Left ventricle myocardium inferior (tissue), 1 donor: ENCODE measurements at places on chromosomes 1 and 21. TPM values are rescaled to one million over a fixed set of nuclear protein-coding genes. Genes with fewer than 3 reads are reported as not detected.

DNA sequence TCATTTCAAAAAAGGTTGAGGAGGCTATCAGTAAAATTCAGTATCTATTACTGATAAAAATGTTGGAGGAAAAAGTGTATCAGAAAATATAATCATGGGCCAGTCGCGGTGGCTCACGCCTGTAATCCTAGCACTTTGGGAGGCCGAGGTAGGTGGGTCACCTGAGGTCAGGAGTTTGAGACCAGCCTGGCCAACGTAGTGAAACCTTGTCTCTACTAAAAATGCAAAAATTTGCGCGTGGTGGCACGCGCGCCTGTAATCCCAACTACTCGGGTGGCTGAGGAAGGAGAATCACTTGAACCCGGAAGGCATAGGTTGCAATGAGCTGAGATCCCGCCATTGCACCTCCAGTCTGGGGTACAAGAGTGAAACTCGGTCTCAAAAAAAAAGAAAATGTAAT lies 5.3 kb upstream of the ATP1A4 start:
- peaks cover 14% of the 10 kb centered on the region for H3K4me1 ChIP-seq
- H3K36me3 ChIP-seq: peaks cover 14% of the 10 kb centered on the region

- no peak overlapping the region for H3K4me3 ChIP-seq
- DNase-seq: no peak
- H3K27me3 ChIP-seq: no peaks in the 10 kb centered on the region
- H3K36me3 ChIP-seq: no peaks in the 10 kb centered on the region
Observed at GRCh38 chr1:85356130-85356529, 79.7 kb upstream of the BCL10 start.

DNA sequence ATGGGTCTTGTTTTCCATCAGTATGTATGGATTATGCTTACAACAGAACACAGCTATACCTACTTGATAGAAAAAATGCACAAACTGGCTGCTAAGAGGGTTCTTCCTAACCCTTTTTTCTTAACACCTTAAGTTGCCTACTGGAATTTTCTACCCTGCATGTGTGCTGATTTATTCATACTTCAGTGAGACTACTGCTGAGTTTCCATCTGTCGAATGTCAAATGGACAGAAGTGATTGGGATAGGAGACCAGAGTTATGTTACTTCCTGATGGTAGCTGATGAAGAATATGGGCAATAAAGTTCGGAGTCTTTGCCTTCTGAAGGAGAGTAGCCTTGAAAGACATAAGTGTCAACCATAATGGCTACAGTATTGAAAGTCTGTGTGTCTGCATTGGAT lies 6.5 kb upstream of the DNM3 start:
- H3K4me1 ChIP-seq: no peaks in the 10 kb centered on the region
- no peak for DNase-seq
- no peak overlapping the region for H3K27ac ChIP-seq
- H3K27me3 ChIP-seq: no peaks in the 10 kb centered on the region
- H3K4me3 ChIP-seq: no peak overlapping the region

DNA sequence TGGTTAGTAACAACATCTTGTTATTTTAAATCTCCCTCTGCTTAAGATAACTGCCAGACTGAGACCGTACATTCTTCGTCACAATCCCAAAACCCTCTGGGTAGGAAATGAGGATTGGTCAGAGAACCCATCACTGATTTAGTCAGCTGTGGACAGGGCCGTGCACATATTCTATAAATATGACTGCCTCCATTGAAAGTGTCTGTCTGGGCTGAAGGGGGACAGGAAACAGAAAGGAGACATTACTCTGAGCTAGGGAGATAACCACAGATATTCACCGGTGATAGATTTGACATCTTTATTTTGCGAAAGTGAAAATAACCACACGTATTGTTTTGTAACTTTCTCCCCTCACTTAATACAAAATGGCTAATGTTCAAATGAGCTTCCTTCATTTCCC lies 36.9 kb upstream of the ST6GALNAC5 start:
- H3K27me3 ChIP-seq: peaks cover 3% of the 10 kb centered on the region
- H3K27ac ChIP-seq: no peak overlapping the region
- no peaks in the 10 kb centered on the region for H3K36me3 ChIP-seq
- no peaks in the 10 kb centered on the region for H3K4me1 ChIP-seq
- H3K4me3 ChIP-seq: no peak overlapping the region

GRCh38 chr1:211352985-211353515 lies 26.4 kb downstream of the TRAF5 start:
- H3K27me3 ChIP-seq: no peaks in the 10 kb centered on the region
- H3K4me3 ChIP-seq: no peak overlapping the region
- no peaks in the 10 kb centered on the region for H3K4me1 ChIP-seq
- H3K36me3 ChIP-seq: peaks cover 5% of the 10 kb centered on the region

GRCh38 chr1:221602830-221603229 lies 139.1 kb downstream of the DUSP10 start:
- DNase-seq: no peak
- H3K36me3 ChIP-seq: no peaks in the 10 kb centered on the region
- no peaks in the 10 kb centered on the region for H3K27me3 ChIP-seq
- no peaks in the 10 kb centered on the region for H3K4me1 ChIP-seq
- H3K27ac ChIP-seq: no peak overlapping the region

DNA sequence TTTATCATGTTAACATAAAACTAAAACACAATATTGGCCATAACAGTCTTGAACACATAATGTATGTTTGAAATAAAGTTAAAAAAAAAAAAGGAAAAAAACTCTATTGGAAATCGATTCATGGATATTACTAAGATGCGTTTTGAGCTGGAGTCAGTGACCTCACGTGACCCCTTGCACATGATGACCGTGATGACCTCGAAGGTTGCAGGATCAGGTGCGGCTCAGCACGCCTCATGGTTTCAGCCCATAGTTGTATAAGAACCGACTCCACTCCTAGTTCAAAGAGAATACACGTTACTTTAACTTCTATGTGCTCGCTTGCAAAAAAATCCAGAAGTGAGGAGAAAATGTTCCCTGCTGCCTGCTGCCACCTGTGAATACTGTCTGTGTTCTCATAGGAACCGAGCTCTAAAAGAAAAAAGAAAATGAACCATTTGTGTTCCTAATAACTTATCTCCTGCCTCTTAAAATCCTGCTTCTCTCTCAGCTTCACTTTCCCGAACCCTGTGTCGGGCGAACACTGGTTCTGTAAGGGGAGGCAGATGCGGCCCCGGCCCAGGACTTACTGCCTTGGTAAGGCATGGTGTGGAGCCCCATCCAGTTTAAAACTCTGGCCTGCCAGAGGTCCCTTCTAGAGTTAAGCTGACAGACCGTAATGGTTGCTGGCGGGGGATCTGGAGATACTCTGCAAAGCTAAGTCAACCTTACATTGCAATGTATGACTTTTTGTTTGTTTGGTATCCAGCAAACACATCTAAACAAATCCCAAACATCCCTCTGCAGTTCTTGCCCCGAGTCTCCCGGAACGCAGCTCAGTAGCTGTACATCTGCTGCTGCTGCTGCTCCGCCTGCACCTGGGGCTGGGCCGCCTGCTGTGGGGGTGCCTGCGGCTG lies 33.8 kb upstream of the RIPK4 start:
- peaks cover 6% of the 10 kb centered on the region for H3K4me1 ChIP-seq
- no peaks in the 10 kb centered on the region for H3K27me3 ChIP-seq
- H3K4me3 ChIP-seq: no peak overlapping the region

DNA sequence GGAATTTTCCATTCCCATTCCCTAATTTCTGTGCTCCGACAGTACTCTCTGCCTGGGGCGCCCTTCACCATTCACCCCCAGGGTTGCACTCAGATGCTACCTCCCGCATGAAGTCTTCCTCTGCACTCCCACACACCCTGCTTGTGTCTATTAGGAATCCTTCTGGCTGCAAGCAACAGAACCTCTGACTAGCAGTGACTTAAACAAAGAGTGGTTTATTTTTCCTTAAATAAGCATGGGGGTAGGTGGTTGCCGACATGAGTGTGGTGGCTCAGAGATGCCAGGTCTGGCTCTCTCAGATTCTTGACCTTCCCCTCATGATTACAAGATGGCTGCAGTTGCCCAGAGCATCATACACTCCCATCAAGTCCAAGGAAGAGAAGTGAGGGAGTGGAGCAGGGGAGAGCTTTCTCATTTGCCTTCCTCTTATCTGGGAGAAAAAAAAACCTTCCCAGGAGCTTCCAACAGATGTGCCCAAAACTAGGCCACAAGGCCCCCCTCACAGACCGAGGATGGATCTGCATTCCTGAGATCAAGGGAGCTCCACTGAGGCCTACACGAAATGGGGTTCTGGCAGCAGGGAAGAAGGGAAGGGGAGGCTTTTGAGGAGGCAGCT lies 49.6 kb upstream of the LBR start:
- H3K36me3 ChIP-seq: no peaks in the 10 kb centered on the region
- H3K4me3 ChIP-seq: no peak overlapping the region
- peaks cover 4% of the 10 kb centered on the region for H3K4me1 ChIP-seq
- DNase-seq: no peak
- H3K27me3 ChIP-seq: no peaks in the 10 kb centered on the region
- H3K27ac ChIP-seq: no peak overlapping the region

DNA sequence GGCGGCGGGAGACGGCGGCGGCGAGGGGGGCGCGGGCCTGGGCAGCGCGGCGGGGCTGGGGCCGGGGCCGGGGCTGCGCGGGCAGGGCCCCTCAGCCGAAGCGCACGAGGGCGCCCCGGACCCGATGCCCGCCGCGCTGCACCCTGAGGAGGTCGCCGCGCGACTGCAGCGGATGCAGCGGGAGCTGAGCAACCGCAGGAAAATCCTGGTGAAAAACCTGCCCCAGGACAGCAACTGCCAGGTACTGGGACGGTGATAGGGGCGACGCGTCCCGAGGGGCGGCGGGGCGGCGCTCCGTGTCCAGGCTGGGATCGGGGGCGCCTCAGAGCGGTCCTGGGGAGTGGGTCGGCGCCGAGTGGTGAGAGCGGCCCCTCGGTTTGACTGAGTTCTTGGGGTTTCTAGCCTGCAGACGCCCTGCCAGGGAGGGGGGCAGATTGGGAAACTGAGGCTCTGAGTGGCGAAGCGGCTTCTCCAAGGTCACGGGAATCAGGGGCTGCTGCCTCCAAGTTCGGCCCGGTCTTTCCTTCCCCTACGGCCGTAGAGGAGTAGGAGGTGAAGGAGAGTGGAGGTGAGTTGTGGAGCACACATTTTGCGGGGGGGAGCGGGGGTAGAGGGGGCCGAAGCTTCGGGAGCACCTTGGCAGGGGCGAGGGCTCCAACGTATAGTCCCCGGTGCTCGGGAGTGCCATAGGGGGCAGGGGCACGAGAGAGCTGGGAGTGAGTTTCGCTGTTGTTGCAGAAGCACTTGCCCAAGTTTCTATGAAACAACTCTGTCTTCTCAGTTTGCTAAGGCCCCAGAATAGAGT lies 508 bp downstream of the RAVER2 start:
- no peaks in the 10 kb centered on the region for H3K36me3 ChIP-seq
- H3K4me1 ChIP-seq: peaks cover 59% of the 10 kb centered on the region
- DNase-seq: peak; percentile 16
- peak overlapping the region; percentile 89 for H3K27ac ChIP-seq

GRCh38 chr1:160711602-160712311 lies at the start of gene CD48:
Gene CD48, minus strand, starts transcription at chr1:160711822. Its CDS starts 59 bp downstream, at chr1:160711763.
- peaks cover 49% of the 10 kb centered on the region for H3K27me3 ChIP-seq
- H3K27ac ChIP-seq: no peak within 1 kb of the TSS
- peak within 1 kb of the TSS; percentile 32 for H3K4me3 ChIP-seq
- H3K4me1 ChIP-seq: no peaks in the 10 kb centered on the region

DNA sequence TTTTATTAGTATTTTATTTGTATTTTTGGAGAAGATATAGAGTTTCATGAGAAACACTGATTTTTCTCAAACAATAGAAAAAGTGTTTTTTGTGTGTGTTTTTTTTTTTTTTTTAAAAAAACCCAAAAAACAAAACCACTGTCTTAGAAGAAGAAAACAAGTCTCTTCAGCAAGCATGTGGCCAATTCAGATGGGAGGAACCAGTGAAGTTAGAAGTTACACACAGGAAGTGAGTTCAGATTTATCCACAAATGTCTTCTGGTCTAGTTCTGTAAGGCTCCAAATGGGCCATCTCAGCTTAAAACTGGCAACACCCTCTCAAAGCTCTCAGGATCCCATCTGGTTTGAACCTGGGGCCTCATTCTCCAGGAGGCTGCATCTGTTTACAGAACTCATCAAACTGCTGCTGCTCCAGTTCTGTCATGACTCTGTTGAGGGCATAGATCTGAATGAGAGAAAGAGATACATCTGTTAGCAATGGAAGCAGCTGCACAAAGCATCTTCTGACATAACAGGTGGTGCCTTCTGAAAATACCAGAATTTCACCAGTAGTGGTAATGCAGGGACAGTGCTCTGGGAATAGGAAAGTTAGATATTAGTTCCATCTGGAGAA lies 9.8 kb upstream of the ERMAP start:
- H3K36me3 ChIP-seq: peaks cover 13% of the 10 kb centered on the region
- no peaks in the 10 kb centered on the region for H3K27me3 ChIP-seq
- DNase-seq: no peak
- H3K4me3 ChIP-seq: no peak overlapping the region
- H3K4me1 ChIP-seq: peaks cover 6% of the 10 kb centered on the region

GRCh38 chr1:54115520-54115919 lies 37.3 kb downstream of the CDCP2 start:
- H3K36me3 ChIP-seq: no peaks in the 10 kb centered on the region
- no peaks in the 10 kb centered on the region for H3K4me1 ChIP-seq
- peaks cover 3% of the 10 kb centered on the region for H3K27me3 ChIP-seq
- DNase-seq: no peak
- H3K27ac ChIP-seq: no peak overlapping the region

GRCh38 chr1:88608139-88608943 lies 75.7 kb upstream of the PKN2 start:
- H3K4me3 ChIP-seq: no peak overlapping the region
- H3K27ac ChIP-seq: no peak overlapping the region
- peaks cover 28% of the 10 kb centered on the region for H3K27me3 ChIP-seq

DNA sequence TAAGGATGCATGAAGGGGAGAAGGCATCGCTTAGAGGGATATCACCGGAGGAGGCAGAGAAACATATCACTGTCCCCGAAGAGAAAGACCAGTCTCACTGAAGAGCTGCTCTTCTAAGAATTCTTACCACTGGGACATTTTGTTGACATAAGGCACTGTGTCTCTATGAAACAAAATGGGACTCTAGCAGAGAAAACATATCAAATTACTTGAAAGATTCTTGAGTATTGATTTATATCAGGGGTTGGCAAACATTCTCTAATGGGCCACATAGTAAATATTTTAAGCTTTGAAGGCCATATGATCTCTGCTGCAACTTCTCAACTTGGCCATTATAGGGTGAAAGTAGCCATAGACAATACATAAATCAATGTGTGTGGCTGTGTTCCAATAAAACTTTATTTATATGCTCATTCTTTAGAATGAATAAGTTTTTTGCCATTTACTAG lies 41.0 kb upstream of the GREM2 start:
- H3K27me3 ChIP-seq: no peaks in the 10 kb centered on the region
- no peaks in the 10 kb centered on the region for H3K4me1 ChIP-seq
- DNase-seq: no peak
- H3K27ac ChIP-seq: no peak overlapping the region

Gene PDPN
- 16.7 TPM for total RNA-seq

Gene AMY1A
- not detected for total RNA-seq

Gene SEC16B
- 1.9 TPM for total RNA-seq

Gene PTPN7
- 0.44 TPM for total RNA-seq

Gene CLDN17
- total RNA-seq: not detected
